ENCODE measurements at places on chromosomes 5 and 9.
A peak's percentile ranks its signal among the peaks of the same experiment; 100 is the strongest.

GRCh38 chr5:34970552-34970951 is 41.2 kb downstream of the DNAJC21 start:
- DNase-seq, result no peak

- no peak for DNase-seq
Measured at GRCh38 chr5:170330568-170331054, 33.0 kb upstream of the LCP2 start.

GRCh38 chr9:117906763-117907162 is 202.6 kb downstream of the TLR4 start:
- no peak for DNase-seq

DNA sequence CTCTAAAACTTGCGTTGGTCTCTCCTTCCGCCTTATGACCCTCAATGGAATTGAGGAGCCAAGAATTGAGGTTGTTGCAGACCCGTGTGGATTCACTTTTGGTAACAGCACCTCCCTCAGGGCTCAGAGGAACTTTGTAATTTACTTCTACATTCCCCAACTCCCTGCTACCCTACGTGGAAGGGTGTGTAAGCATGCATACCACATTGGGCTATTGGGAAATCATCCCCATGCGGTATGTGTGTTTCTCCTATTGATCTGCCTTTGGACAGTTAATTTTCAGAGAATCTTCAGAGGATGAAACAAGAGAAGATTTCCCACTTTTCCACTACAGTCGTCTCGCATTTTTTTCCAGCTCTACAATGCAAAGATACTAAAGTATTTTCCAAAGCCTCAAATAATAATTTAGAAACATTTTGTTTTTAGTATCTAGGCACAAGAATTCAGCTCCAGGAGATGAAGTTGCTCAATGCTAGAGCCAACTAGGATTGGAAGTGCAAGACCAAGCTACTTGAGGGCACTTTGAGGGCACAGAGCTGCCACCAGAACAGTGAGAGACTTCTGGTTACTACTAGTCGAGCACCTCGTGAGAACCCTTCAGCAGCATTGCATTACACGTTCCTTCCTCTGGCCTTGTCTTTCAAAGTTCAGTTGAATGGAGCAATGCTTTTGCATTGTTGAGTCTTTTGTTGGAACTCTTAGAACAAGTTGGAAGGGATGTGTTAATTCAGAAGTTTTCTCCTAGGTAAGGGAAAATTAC is 3.4 kb downstream of the C1QTNF3 start:
- DNase-seq, result no peak

DNA sequence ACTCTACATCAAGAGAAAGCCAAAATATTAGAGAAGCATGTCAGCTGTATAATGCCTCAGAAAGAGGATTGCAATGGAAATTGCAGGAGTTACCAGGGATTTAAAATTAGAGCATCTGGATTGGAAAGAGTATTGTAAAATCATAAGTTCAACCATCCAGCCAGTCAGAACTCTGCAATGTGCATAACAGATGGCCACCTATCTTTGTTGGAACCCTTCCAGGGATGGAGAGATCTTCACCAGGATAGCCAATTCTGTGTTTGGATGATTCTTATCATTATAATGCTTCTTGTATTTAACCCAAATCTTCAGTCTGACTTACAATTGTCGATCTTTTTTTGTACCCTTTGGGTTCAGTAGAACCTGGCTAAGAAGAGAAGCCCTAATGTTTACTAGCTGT is 164.4 kb downstream of the TLR4 start:
- DNase-seq, result no peak

GRCh38 chr5:136034492-136034891 is 5.7 kb downstream of the TGFBI start:
- DNase-seq, result no peak

DNA sequence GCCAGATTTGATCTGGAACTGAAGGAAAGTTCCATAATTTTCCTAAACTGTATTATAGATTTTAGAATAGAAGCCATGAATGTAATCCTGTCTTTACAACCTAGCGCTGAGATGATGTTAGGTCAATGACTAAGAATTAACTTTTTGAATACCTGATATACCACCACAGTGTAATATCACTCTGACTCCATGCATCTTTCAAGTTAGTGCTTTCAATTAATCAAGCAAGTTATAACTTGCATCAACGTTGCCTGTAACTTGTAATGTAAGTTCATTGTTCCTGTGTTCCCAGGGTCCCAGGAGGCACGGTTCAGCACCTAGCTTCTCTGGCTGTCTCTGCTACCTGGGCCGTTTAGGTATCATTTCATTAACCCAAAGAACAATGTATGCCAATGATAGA is 139.3 kb downstream of the CSNK1G3 start:
- no peak for DNase-seq

DNA sequence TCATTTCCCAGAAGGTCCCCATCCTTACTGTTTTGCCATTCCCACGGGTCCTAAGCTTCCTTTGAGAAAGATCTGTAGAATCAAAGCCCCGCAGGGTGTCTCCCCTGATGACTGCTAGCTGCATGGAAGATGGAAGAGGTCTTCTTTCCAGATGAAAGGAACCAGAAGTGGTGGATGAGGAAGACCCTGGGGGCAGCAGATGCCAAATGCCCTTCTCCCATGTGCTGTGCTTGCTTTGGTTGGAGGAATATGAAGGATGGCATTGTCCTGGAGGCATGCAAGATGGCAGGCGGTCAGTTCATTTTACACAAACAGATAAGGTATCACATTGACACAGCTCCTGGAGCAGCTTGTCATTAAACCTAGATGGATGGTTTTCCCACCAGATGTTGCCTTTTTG is 25.8 kb upstream of the CER1 start:
- no peak for DNase-seq

DNA sequence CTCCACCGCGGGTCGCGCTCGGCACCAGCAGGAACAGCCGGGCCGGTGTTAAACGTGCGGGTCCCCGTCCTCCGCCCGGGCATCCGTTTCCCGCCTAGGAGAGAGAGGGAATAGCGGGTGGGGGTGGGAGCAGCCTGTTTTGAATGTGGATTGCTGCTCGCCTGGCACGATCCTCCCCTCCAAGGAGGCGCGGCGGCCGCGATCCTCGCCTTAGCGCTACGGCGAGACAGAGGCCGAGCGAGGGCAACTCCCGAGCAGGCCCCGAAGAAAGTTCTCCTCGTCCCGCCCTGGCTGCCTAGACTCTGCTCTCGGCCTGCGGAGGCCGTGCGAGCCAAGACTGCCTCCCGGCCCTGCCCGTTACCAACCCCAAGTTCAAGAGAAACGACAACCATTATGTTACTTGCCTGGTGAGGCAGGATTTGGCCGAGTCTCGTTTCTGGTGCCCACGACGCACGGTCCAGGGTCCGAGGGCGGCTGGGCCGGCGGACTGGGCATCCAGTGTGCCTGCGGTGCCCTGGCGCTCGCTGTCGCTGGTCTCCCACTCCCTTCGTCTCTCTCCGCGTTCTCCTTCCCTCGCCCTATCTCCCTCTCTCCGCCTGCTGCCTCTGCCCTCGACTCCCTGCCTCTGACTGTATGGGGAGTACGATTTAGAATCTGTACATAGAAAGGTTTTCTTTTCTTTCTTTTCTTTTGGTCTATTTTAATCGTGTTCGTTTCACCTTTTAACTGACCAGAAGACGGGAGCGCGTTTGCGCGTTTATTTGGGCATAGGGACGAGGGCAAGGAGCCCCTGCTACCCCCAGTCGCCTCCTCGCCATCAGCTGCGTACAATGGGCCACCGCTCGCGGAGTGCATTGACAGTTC is 724 bp downstream of the NR2F1-AS1 start:
- DNase-seq, result no peak

GRCh38 chr9:135743546-135744332 is 41.8 kb downstream of the KCNT1 start:
- no peak for DNase-seq

GRCh38 chr9:96509848-96510247 is 59.9 kb downstream of the HABP4 start:
- DNase-seq, result no peak

DNA sequence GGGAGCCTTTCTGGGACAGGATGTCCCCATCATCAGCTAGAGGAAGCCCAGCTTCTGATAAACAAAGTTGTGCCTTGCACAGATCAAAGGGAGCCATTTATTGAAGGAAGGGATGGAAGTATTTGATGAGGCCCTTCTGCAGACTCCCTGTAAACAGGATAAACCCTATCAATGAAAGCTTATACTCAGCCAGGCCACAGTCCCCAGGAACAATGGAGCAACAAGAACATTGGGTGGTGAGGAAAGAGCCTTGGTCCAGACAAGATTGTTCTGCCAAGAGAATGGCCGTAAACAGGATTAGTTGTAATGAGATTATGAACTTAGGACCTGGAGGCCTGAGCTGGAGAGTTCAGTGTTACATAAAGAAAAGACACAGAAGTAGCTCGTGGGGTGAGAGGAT is 40.5 kb upstream of the LIFR start:
- no peak for DNase-seq

- DNase-seq, result no peak
Measured at GRCh38 chr5:141101059-141101458, 786 bp downstream of the PCDHB3 start.

DNA sequence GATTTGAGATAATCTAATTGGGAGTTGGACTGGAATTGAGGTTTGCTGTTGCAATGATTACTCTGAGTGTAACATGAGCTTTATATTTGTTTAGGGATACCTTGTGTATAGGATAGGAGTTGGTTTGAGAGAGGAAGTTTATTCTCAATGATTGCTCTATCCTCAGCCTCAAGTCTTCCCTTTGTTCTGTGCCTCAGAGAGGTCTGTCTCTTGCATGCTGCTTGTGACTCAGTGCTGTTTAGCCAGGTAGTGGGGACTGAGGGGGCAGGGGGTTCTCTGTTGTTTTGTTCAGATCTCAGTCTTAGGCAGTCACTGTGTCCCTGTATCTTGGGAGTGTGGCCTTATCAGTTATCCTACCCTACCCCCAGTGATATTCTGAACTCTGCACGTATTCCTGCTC is 192.1 kb downstream of the SPATA31D1 start:
- DNase-seq, result no peak

GRCh38 chr9:93613791-93614190 is 37.4 kb downstream of the PHF2 start:
- DNase-seq, result no peak

GRCh38 chr9:121773286-121773953 is 122.0 kb downstream of the DAB2IP start:
- peak; percentile 56 for DNase-seq

- no peak for DNase-seq
Measured at GRCh38 chr5:6338135-6338534, 40.2 kb downstream of the MED10 start.

- DNase-seq, result no peak
Measured at GRCh38 chr9:77981332-77981731, 50.3 kb downstream of the GNAQ start.

GRCh38 chr9:68637020-68637419 is 68.0 kb upstream of the PIP5K1B start:
- DNase-seq, result no peak

GRCh38 chr5:135829681-135830383 is 4.6 kb upstream of the SLC25A48 start:
- DNase-seq, result no peak

DNA sequence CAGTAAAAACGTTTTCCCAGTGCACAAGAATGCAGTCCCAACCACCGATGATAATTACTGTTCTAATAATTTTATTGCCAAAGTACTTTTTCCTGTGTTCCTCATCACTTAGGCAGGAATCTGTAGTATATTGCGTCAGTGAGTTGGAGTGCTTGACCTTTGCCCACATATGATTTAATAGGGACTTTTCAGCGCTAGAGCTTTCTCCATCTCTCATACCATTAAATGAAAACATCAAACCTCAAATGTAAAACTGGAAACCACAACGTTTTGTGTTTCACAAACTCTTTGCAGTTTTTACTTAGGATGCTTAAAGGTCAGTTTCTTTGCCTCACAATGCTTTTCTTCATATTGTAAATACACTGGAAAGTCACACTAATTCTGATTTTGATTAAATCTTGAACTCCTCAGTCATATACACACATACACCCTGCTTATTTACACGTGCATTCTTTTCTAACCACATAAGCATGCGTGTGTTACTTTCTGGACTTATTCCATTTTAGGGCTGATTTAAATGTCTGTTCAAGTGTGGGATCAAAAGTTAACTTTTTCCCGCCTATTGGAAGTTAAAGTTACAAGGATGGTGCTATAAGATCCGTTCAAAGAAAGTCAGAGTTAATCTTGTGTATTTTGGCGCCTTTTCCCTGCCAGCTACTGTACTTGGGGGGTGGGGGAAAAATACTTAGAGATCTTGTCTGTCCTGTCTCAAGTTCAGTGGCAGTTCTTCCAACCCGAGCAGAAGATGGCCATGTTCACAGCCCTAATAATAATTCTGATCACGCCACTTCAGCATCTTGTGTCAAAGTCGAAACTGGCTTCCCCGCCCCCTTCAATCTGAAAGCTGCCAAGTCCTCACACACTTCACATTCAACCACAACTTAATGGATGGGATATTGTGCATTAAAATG is 6.6 kb upstream of the NFIB start:
- DNase-seq, result no peak
